ENCODE measurements at places on chromosomes 11 and 22.

- peak; percentile 58 for ATAC-seq
Measured at GRCh38 chr11:22244986-22245592, 52.2 kb downstream of the ANO5 start.

GRCh38 chr11:105612771-105613170, 2.9 kb downstream of the GRIA4 start:
- no peak for ATAC-seq

GRCh38 chr11:134502153-134502550, 90.1 kb upstream of the B3GAT1 start:
- no peak for ATAC-seq

DNA sequence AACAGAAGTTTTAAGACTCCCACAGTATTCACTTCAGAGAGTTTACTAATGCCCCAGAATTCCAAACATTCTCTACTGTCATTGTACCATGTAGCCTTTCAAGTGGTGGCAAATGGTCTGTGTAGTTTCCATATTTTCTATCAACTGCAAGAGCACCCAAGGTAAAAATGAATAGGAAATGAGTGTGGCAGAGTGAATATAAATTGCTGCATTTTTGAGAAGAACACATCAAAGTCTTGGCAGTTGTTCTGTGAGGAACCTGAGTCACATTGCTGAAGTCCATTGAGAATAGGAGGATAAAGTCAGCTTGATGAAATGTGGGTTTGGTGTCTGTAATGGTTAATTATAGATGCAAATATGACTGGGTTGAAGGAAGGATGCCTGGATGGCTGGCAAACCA, 193.6 kb downstream of the AASDHPPT start:
- no peak for ATAC-seq

DNA sequence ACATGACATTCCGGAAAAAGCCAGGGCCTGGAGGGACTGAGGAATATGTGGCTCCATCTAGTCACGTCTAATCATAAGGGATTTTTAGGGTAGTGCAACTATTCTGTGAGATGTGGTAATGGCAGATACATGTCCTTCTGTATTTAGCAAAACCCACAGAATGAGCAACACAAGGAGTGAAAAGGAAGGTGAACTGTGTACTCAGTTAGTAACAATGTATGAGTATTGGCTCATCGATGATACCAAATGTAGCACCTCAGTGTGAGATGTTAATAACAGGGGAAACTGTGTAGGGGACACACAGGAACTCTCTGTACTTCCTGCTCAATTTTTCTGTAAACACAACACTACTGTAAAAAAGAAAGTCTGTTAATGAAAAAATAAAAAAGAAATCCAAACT, 42.0 kb upstream of the CARS1 start:
- no peak for ATAC-seq

DNA sequence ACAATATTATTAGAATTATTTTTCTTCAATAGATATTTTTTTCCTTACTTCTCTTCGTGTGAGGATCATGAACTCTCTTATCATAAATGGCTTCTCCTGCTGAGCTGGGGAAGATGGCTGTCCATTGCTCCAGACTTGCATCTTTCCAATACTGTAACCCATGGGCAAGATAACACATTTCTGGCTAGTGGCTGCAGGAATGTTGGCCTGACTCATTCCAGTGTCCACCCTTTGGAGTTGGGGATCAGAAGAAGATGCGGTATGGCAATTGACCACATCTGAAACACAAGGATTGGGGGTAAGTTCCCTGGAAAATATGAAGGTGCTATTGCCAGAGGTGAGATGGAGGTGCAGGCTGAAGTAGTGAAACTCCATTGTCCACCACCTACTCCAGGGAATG, 92.8 kb downstream of the FAR1 start:
- no peak for ATAC-seq

DNA sequence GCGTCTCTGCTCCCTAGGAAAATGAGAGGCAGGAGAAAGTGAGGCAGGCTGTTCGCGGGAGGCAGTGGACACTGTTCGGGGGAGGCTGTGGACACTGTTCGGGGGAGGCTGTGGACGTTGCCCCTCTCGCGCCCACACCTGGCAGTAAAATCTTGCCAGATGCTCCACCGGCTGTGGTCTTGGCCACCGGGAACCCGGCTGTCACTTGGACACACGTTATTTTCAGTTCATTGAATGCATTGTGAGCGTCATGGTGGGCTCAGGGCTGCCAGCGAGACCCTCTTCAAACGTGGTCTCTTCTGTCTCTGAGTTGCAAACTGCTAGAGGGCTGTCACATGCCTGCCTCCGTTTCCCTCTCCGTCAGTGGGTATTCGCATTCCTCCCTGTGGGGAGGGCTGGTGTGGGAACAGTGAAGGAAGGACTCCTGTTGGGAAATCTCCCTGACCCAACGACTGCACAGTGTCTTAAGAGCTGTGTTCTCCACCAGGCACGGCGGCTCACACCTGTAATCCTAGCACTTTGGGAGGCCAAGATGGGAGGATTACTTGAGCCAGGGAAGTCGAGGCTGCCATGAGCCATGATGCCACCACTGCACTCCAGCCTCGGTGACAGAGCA, 1.4 kb downstream of the PRR5 start:
- no peak for ATAC-seq

DNA sequence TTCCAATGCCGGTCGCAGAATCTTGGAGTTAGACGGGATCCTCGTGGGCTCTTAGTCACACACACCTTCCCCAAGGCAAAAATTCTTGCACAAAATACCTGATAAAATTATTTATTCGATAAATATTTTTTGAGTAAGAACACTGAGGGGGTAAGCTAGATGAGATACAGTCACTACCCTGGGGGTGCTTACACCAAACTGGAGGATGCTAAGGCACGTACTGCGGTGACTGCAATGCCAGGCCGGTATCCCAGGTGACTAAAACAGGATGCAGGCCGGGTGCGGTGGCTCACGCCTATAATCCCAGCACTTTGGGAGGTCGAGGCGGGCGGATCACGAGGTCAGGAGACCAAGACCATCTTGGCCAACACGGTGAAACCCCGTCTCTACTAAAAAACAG, 1.7 kb upstream of the MRTFA start:
- ATAC-seq = no peak

DNA sequence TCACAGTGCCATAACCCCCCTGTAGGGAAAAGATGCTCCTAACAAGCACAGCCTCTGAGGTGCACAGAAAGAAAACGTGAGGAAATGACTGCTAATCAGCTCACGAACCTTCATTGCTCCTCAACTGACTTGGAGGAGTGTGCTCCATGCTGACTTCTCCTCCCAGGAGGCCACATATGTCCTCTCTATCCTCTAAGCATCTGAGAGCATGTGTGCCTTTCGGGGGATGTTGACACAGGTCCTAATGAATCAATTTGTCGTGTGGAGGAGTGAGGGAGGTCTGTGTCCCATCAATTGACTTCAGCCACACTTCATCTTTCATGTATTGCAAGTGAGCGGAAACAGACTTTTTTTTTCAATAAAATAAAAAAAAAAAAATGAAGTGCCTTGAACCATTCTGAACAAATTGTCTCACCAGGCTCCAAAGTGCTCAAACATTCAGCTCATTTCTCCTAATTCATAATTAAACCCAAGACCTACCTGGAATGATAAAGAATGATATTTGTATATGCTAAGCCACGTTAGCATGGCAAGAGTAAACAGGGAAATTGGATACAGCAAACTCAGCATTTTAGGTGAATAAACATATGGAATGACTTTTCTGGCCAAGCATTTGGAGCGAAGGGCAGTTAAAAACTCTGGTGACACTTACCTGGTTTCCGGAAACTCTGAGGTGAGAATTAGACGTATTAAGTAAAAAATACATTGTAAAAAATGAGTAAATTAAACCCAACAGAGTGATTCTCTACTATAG, 317.6 kb upstream of the FAT3 start:
- no peak for ATAC-seq

DNA sequence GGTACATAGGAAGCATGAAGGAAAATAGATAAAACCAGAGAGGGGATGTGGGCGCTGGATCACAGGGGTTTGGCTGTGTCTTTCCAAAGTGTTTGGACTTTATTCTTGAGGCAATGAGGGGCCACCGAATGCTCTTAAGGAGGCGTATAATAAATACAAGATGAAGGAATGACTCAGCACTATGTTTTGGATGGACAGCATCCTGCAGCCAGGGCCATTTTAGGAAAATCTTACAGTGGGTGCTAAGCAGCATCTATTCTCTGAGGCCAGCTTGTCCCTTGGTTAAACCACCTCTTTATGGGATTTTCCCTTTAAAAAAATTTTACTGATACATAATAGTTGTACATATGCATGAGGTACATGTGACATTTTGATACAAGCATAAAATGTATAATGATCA, 4.3 kb upstream of the LDHA start:
- no peak for ATAC-seq

GRCh38 chr11:80432057-80432456, 991.2 kb upstream of the TENM4 start:
- no peak for ATAC-seq

DNA sequence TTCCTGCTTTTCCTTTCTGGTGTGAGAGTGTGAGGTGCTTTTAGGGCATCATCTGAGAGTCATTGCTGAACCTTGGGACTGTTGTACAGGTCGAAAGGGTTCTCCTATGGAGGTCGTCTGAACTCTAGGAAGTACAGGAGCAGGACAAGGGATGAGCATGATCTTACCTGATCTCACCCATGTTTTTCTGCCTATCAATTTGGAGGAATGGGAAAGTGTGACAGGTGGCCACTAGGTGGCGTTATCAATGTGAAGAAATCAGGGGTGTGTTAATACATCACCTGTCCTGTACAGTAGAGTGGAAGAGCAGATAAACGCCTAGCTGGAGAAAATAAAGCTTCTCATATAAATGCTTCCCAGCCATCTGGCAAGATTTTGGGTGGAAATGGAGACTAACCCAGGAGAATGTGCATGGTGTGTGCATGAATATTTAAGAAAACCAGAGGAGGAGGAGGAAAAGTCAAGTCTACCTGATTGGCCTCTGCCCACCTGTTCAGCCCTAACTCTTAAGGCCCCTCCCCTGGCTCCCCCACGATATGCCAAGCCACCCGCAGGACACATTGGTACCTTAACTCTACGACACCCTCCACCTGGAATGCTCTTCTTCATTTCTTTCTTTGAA, 72.0 kb upstream of the NARS2 start:
- peak; percentile 51 for ATAC-seq

- no peak for ATAC-seq
Measured at GRCh38 chr11:2995031-2995561, 3.0 kb upstream of the NAP1L4 start.

GRCh38 chr11:56917708-56918400, 70.9 kb upstream of the OR5AK2 start:
- ATAC-seq = no peak

DNA sequence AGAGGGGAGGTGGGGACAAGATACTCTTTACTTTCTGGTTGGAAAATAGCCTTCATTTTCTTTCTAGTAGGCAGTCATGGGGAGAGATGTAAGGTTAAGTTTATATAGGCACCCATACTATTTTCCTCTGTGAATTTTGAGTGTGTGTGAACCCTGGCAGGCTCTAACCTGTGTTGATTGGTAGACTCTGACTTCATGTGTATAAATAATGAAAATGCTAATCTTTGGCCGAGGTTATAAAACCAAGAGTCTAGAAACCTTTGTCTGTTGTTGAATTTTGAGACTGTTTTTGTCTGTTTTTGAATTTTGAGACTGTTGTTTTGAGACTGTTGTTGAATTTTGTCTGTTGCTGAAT, 14.0 kb downstream of the TRIM44 start:
- ATAC-seq = no peak

DNA sequence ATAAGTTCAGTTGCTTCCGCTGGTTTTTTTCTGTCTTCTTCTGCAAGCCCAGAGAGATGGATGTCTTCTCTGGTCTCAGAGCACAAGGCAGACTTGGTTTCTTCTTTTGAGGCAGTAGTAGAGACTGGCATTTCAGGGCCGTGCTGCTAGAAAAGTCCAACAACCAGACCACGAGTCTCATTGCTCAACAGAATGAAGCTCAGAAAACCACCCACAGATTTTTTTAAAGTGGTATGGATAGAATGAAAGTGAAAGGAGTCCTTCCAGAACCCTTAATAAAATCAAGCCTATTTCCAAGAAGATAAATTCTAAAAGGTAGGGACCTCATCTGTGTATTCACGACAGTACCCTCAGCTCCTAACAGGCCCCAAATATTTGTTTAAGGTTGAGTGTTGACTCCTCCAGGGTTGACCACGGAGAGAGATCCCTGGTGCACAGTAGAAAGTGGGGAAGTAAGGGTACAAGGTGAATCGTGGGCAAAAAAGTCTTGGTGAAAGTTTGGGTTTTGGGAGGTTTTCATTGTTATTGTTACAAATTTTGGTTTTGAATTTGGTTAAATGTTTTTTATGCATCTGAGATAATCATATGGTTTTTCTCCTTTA, 43.6 kb upstream of the DDX6 start:
- peak; percentile 61 for ATAC-seq

- ATAC-seq = no peak
Measured at GRCh38 chr11:57303990-57304579, 20.7 kb downstream of the TNKS1BP1 start.

DNA sequence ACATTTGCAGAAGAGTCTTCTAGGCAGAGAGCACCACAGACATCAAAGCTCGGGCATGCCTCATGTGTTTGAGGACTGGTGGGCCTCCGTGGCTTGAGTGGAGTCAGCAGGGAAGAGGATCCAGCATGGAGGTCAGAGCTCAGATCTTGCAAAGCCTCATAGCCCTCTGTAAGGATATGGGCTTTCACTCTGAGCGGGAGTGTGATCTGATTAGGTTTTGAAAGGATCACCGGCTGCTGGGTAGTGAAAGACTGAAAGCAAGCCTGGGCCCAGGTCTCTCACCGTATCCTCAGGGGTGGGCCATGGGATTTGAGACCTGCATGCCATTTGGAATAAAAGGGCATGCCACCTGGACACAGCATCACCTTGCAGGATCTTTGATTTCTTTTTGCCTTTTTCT, 112.7 kb downstream of the TEAD1 start:
- no peak for ATAC-seq

DNA sequence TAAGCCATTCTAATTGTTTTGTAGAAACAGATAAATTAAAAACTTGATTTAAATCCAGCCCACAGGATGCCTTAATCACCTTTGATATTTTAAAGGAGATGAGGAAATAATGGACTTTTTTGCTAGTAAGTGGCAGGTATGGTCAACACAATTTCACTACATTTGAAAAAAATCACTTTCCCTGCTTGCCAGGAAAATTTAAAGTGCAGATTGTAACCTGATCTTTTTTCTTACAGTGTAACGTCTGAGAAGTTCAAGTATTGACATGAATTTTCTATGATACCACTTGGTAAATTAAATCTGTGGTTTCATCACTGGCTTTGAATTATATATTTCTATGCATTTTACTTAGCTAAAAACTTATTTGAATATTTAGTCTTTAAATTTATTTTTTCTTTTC, 65.3 kb downstream of the ARHGEF12 start:
- no peak for ATAC-seq

DNA sequence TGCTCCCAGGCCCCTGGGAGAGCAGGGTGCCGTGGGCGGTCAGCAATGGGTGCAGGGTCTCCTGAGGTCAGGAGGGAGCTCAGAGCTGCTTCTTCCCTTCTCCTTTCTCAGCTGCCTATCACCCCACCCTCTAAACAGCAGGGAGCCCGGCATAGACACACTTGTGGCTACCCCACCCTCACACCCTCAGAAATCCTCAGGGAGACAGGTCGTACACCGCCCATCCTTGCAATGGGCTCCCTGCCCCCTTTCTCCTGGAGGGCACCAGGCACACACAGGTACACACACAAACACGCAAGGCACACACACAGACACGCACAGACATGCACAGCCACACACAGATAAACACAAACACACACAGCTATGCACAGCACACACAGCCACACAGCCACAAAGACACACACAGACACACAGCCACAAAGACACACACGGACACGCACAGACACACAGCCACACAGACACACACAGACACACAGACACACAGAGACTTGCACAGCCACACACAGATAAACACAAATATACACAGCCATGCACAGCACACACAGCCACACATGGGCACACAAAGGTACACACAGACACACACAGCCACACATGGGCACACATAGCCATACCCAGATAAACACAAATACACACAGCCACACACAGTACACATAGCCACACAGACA, 44.9 kb upstream of the TH start:
- no peak for ATAC-seq
